Cerebellar nuclear complex (tissue), 1 donor: ENCODE measurements at places on chromosomes 3 and 15.

- DNase-seq = no peak
Measured at GRCh38 chr3:136939489-136939888, 18.3 kb upstream of the IL20RB start.

GRCh38 chr3:32045091-32045915 is 61.1 kb upstream of the GPD1L start:
- DNase-seq = no peak

- no peak for DNase-seq
Measured at GRCh38 chr3:152051501-152052404, 178.3 kb downstream of the SUCNR1 start.

GRCh38 chr3:170079536-170080165 is 41.9 kb downstream of the GPR160 start:
- no peak for DNase-seq

DNA sequence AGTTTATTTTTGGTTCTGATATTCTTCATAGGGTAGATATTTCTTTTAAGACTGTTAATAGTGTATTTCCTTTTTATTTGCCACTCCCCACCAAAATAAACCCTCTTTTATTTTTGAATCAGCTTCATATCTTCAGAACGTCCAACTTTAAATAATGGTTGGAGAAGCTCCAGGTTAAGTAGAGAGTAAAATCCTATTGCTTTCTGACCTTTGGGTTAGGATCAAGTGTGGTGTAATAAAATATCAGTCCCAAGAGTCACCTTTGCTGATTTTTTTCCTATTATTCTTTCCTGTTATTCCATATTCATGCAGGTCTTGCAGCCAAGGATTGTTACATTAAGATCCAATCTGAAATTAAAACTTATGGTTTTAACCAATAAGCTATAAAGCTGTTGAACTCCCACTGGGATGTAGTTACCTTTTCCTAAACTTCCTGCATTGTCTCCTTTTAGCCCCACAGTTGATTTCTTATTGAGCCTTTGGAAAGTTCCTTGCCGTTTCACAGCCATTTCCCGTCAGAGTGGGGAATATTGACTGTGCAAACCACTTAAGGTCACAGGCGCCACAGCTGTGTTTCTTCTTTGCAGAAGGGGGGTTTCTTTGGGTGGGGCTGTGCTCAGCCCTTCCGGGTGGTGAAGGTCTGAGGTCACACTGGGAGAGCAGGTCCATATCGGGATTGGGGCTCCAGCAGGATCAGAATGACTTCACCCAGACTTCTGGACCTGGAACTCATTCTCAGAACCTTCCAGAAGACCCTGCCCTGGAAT is 287.3 kb upstream of the CTDSPL start:
- DNase-seq = no peak

- DNase-seq = no peak
Measured at GRCh38 chr3:138950006-138950644, 3.1 kb downstream of the FOXL2NB start.

DNA sequence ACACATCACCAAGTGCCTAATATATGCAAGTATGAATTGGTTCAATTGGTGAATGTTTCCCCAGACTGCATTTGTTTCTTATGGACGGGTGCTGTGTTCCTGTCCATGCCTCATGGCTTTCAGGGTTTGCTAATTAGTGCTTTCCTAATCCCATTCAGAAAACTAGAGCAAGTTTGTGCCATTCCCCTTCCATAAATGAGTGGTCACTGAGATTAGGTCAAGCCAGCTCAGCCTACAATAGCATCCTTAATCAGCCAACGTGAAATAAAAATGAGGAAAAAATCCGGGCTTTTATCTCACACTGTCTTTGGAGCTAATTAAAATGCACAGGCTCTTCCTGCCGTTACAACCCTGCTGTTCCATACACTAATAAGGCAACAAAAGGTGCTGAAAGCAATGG is 788.8 kb downstream of the ROBO1 start:
- no peak for DNase-seq

GRCh38 chr3:182908471-182908870 is 71.9 kb downstream of the DCUN1D1 start:
- DNase-seq = no peak

GRCh38 chr3:192570315-192570714 is 157.0 kb downstream of the FGF12 start:
- no peak for DNase-seq

GRCh38 chr3:98994128-98994762 is 92.8 kb upstream of the DCBLD2 start:
- no peak for DNase-seq

- no peak for DNase-seq
Measured at GRCh38 chr15:36218322-36218721, 361.1 kb upstream of the CDIN1 start.

DNA sequence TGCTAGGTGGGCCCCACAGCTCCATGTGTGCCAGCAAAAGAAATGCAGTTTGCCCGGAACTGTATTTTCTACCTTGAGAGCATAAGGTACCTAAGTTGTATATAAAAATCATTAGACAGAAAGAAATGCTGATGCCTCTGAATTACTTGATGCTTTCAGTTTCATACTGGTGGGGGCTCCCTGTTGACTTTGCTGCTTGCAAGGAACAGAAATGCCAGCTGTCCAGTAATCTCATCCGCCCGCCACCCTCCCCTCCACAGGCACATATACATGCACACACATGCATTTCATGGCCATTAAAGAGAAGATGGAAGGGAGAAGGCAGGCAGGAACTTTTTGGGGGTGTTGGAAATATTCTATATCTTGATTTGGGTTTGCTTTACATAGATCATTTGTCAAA is 38.4 kb downstream of the LIMD1 start:
- DNase-seq = no peak

GRCh38 chr15:85284497-85284896 is 95.9 kb upstream of the AKAP13 start:
- no peak for DNase-seq

- no peak for DNase-seq
Measured at GRCh38 chr3:172391592-172392302, 56.5 kb downstream of the GHSR start.

DNA sequence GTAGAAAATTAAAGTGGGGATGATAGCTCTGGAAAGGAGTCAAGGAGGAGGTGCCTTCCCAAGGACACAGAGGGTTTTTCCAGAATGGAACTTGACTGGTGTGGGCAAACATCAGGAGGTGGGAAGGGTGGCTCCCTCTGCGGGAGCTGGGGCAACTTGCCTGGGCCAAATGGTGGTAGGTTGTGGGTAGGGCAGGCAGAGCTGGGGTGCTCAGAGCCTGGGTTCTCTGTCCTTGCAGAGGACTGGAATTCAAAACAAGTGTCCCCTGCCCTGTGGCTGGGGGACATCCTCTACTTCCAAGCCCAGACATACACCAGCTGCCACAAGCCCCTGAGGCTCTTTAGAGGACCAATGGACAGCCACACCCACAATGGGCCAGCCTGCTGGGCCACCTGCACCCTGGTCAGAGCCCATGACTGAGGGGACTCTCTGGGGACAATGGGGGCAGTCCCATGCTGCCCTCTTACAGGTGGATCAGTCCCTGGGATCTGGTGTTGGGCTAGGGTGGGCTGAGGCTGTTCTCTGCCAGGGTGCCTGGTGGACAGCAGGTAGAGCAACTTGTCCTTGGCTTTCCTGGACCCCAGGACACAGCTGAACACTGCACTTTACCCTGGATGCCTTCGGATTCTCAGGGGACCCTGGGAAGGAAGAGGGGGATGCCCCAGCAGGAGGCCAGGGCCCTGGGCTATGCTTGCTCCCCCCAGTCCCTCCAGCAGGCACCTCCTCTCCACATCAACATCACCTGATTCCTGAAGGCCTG is 38.6 kb upstream of the CSPG4 start:
- no peak for DNase-seq

DNA sequence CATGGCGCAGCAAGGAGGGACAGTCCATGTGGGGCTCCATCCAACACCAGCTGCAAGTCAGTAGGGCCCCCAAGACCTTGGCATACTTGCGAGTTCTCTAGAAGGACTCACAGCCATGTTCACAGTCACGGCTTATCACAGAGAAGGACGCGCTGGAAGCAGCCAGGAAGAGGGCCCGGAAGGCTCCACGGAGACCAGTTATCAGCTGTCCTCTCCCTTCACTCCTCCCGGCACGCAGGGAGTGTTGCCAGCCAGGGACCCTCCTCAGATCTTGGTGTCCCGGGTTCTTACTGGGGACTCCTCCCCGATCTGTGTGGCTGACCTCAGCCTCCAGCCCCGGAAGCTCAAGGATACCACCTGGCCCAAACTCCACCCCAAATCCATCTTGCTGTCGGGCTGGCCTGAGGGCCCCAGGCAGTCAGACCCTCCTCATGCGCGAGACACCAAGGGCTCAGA is 68.0 kb downstream of the SLTM start:
- no peak for DNase-seq

DNA sequence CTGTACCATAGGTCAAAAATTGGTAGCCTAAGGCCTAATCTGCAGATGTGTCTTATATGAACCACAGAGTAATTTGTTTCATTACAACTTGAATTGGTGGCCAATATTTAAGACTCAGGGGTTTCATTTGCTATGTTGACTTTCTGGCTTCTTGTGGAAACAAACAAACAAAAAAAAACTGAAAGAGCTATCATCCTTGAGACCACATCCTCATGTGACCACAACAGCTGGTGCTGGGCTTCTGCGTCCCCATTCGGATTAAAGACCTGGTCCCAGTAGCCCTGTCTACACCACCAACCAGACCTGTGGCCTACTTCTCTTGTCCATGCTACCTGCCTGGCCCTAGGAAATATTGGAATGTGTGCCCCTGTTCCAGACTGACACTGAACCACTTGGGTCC is 61.7 kb downstream of the STRIT1 start:
- DNase-seq = no peak

- no peak for DNase-seq
Measured at GRCh38 chr3:106805625-106806024, 571.6 kb upstream of the CCDC54 start.

DNA sequence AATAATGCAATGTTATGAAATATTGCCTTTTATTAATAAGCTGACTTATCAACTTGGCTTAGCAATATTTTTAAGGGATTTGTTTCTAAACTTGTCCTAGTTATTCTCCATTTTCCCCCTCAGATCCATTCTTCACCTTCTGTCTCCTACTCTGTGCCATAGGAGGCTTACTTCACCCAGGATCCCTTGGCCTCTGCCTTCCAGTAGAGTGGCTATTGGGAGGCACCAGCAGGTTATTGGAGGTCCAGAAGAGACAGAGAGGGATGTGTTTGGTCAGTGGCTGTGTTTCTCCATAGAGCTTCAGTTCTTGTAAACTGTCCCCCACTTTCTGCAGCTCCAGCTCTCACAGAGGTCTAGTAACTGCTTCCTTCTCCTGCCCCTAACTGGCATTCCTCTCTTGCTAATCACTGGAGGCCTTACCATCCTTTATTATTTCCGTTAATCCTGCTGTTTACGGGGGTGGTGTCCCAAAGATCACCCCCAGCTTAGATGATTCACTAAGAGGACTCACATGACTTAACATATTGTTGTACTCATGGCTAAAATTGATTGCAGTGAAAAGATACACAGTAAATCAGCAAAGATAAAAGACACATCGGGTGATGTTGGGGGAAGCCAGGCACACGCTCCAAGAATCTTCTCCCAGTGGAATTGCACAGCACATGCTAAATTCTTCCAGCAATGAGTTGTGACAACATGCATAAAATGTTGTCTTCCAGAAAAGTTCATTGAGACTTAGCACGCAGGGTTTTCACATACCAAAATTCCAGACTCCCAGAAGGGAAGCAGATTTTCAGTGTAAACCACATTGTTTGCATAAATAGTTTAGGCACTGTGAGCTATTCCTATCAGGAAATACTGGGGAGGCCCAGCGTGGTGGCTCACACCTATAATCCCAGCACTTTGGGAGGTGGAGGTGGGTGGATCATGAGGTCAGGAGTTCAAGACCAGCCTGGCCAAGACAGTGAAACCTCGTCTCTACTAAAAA is 67.5 kb downstream of the RPL22L1 start:
- DNase-seq = no peak

GRCh38 chr15:99409097-99409473 is 156.7 kb upstream of the MEF2A start:
- no peak for DNase-seq
